ENCODE measurements at places on chromosomes 4 and X. TPM values are rescaled to one million over a fixed set of nuclear protein-coding genes. Genes with fewer than 3 reads are reported as not detected.

DNA sequence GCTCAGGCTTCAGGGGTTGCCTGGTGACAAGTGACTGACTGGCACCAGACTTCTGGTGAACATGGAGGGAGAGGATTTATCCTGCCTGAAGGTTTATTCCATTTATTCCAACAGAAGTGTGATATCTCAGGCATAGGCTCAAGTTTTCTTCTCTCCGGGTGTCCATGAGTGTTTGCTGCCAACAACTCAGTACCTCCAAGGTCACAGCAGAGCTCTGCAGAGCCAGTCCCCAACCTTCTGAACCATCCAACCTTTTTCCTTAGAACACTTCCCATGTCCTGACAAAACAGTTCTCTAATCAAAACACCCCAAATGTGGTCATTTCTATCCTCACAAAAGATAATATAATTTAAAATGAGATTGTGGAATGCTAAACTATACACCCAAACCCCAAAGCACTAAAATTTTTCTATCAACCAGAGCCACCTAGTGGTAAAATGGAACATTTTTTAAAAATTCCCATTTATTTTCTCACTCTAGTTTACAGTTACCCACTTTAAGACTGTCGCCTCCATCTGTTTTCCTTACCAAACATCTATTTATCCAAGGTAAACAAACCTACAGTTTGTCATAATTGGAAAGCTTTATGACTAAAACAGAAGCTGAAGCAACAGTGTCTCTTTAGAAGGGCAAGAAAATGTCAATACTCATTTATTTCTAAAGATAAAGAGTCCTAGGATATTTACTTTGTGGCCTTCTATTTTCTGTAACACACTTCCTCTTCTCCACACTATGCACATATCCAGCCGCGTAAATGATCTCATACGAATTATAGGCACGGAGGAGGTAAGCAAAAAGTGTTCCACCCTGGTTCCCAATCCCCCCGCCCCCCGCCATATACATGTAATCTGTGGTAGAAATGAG is 39.5 kb downstream of the TMEM154 start:
- H3K27ac ChIP-seq = no peak overlapping the region
- H3K27me3 ChIP-seq = no peaks in the 10 kb centered on the region

The BEND2 gene
- total RNA-seq = not detected

DNA sequence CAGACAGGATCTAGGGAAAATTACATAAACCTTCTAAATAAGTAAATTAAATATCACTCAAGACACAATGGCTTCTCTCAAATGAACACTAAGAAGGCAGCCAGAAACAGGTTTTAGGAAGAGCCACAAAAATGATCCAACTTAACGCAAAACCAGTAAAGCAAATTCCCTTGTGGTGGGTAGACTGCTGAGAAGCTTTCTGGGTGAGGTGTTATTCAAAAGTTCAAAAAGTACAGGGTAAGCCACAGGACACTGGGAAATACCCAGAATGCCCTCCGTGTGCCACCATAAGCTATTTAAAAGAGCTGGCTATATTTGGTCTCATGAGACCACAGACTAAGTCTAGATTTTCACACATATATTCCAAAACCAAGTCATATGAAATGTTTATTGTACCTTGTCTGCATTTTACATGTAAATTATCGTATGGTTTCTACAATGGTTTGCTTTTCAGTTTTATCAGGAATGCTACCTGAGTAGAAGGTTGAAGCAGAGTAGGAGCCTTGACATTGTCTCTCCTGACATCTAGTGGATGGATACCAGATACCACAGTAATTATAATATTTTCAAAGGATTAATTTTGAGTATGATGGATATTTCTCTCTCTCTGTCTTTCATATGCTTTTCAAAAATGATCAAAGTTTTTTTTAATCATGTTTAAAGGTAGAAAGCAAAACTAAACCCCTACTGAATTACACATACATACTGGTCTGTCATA is 109.3 kb upstream of the KLHL13 start:
- DNase-seq = no peak

The RIPPLY1 gene
- not detected for total RNA-seq

DNA sequence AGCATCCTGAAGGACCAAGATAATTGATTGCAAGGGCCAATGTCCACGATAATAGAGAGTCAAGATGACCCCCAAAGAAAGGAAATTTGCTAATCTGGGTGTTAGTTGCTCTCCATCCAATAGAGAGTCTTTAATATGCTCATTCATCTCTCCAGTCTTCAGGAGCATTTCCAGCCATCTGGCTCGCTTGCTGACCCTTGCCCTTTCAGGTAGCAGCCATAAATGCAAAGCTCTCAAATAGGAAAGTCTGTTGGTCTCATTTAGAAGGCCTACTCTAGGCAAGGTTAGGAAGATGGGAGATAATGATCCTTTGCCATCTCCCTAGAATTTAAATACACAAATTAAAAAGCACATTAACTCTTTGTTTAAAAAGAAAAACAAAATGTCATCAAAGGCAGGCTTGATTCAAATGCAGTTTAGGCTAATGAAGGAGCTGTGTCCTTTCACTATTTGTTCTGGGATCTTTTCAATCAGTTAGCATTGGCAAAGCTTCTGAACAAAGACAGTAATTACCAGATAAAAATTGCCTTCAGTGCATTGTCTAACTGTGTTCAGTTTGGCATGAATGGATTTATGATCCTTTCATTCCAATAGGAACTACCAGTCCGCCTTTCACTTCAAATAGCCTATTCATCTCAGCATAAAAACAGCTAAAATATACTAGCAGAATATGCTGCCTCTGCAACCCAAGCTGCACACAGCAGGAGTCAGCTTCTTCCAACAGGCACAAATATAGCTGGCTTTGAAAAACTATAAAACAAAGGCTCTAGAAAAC is 49.6 kb upstream of the ATXN3L start:
- no peak overlapping the region for H3K27ac ChIP-seq
- H3K27me3 ChIP-seq = no peaks in the 10 kb centered on the region
- no peaks in the 10 kb centered on the region for H3K36me3 ChIP-seq
- no peak overlapping the region for H3K4me3 ChIP-seq

GRCh38 chrX:51456814-51457213 is 39.6 kb downstream of the NUDT11 start:
- no peaks in the 10 kb centered on the region for H3K27me3 ChIP-seq
- H3K4me1 ChIP-seq = no peaks in the 10 kb centered on the region
- H3K4me3 ChIP-seq = no peak overlapping the region
- H3K27ac ChIP-seq = no peak overlapping the region

DNA sequence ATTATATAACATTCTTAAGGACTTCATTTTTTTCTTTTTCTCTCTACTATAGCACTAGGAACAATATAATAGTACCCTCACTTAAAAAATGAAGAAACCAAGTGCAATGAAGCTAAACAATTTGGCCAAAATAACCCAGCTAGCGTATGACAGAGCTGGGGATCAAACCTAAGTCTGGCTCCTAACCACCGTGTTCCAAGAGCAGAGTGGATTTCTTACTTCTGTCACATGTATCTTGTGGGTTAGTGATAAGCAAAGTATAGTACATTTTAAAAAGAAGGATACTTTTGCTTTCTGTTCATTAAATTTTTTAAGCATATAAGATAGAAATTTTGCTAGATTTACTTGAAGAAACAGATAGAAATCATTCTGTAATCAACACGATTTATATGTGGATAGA is 11.5 kb downstream of the LIMCH1 start:
- no peaks in the 10 kb centered on the region for H3K36me3 ChIP-seq
- DNase-seq = no peak
- no peak overlapping the region for H3K4me3 ChIP-seq

DNA sequence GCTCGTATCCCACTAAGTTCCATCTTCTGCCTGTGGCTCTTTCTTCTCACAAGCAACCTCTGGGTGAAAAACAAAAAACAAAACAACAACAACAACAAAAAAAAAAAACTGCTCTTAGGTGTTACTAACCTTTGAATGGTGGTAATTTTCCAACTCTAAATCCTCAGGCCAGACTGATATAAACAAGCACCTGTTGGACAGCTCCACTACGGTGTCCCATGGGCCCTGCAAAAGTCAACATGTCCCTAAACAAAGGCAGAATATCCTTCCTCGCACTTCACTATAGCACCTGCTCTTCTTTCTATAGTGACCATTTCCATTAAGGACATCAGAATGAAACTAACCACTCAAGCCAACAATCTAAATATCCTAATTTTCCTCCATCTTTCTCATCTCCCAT is 54.6 kb upstream of the PARM1 start:
- no peak overlapping the region for H3K27ac ChIP-seq
- H3K4me3 ChIP-seq = no peak overlapping the region
- H3K4me1 ChIP-seq = no peaks in the 10 kb centered on the region
- H3K36me3 ChIP-seq = no peaks in the 10 kb centered on the region

- H3K4me1 ChIP-seq = no peaks in the 10 kb centered on the region
- H3K27ac ChIP-seq = no peak overlapping the region
- no peaks in the 10 kb centered on the region for H3K36me3 ChIP-seq
- no peaks in the 10 kb centered on the region for H3K27me3 ChIP-seq
Observed at GRCh38 chr4:179130122-179130714, 1688.0 kb upstream of the AGA start.

The RFC1 gene
- 55.5 TPM for total RNA-seq

DNA sequence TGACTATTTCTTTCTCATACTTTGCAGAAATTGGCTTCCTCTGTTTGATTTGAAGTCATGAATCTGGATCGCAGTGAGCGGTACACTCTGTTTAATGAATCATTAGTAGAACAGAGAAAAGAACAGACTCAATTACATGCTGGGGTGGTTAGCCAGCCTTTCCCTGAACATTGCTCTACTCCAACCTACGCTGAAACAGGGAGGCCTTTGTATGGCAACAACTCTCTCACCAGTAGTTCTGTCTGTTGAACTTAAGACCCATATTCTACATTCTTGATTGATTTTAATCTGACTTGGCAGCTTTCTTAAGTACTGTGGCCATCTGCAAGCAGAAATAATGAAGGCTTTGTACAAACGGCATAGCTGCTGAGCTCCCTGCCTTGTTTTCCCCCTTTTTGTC is 19.0 kb upstream of the AP1S2 start:
- no peak overlapping the region for H3K27ac ChIP-seq
- no peaks in the 10 kb centered on the region for H3K27me3 ChIP-seq
- no peaks in the 10 kb centered on the region for H3K36me3 ChIP-seq

GRCh38 chrX:151753313-151754046 is 18.9 kb downstream of the CNGA2 start:
- H3K36me3 ChIP-seq = no peaks in the 10 kb centered on the region
- H3K4me3 ChIP-seq = no peak overlapping the region
- no peaks in the 10 kb centered on the region for H3K27me3 ChIP-seq
- no peaks in the 10 kb centered on the region for H3K4me1 ChIP-seq
- DNase-seq = peak; percentile 69

DNA sequence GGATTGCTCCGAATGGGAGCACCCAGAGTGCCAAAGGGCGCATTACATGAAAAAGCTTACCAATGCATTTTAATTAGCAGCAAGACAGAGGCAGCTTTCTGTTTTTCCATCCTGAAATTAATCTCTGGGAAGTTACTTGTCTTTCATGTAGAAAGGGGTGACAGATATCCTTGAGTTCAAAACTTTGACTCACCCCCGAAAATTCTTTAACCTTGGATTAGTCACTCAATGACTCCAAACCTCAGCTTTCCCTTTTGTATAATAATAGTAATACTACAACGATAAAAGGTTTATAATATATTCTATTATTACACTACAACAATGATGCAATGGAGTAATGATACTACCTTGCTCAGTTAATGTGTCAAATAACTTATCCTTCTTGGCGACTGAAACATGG is 126.3 kb downstream of the ADAMTS3 start:
- H3K4me1 ChIP-seq = no peaks in the 10 kb centered on the region
- no peaks in the 10 kb centered on the region for H3K36me3 ChIP-seq
- DNase-seq = no peak
- H3K27me3 ChIP-seq = no peaks in the 10 kb centered on the region
- no peak overlapping the region for H3K27ac ChIP-seq
- H3K4me3 ChIP-seq = no peak overlapping the region

- H3K4me1 ChIP-seq = no peaks in the 10 kb centered on the region
- DNase-seq = no peak
- peak overlapping the region; percentile 28 for H3K4me3 ChIP-seq
- H3K27me3 ChIP-seq = no peaks in the 10 kb centered on the region
- no peaks in the 10 kb centered on the region for H3K36me3 ChIP-seq
Observed at GRCh38 chrX:57822398-57822797, 87.9 kb downstream of the ZXDA start.

- peak overlapping the region; percentile 44 for H3K4me3 ChIP-seq
- DNase-seq = no peak
- no peaks in the 10 kb centered on the region for H3K4me1 ChIP-seq
- no peak overlapping the region for H3K27ac ChIP-seq
- no peaks in the 10 kb centered on the region for H3K36me3 ChIP-seq
- no peaks in the 10 kb centered on the region for H3K27me3 ChIP-seq
Observed at GRCh38 chrX:79365591-79365990, 1.5 kb downstream of the ITM2A start.

DNA sequence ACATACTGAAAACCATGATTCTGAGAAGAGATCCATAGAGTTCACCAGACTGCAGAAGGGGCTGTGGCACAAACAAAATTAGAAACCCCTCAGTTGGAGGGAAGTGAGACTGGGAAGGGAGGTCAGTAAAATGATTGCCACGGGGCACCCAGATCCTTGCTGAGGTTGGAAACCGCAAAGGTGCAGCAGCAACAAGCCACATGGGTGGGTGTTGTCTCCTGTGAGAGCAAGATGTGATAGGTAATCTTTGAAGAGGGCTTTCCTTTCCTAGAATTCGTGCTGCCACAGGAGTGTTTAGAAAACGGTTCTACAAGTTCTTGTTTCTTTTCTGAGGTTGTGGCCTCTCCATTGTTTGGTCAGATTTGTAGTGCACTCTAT is 85.5 kb downstream of the NFKB1 start:
- H3K27me3 ChIP-seq = no peaks in the 10 kb centered on the region
- no peak for DNase-seq
